ENCODE measurements at places on chromosomes 3 and 15.

GRCh38 chr3:65170390-65171042 is 482.7 kb upstream of the ADAMTS9 start:
- DNase-seq = no peak

DNA sequence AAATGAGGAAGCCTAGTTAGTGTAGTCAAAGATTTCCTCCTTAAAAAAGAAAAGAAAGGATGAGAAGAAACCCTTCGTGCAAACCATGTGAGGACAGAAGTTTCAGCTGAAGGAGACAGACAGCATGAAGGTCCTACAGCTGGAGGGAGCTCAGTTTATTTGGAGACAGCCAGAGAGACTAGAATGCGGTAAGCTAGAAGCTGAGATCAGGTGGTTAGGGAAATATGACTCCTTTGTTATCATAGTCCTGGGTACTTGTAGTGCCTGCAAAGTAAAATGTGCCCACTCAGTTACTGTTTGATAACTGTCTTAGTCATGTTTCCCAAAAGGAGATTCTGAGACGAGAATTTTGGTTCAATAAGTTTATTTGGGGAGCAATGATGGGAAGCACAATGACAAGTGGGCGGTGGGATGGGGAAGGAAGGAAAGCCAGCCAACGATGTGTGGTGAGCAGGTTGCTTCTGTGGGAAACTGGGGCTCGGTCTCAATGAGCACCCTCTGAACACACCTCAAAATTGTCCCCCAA is 178.8 kb upstream of the SNTN start:
- no peak for DNase-seq

DNA sequence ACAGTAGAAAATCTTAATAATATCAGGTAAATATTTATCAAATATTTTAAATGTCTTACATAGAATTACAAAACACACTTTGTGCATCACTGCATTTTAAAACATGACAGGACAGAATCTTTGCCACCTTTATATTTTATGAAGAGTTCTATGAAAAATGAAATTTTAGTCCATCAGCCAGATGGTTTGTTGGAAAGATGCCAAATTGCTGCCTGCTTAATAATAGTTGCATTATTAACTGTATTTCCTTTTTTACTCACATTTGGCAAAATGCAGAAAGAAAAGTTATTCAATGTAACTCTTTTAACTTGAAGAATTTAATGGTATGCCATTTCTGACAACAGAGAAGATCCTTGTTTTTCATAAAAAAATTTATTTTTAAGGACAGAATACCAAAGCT is 1271.6 kb downstream of the NSUN3 start:
- no peak for DNase-seq

- DNase-seq = no peak
Observed at GRCh38 chr3:103672346-103672745, 1237.5 kb downstream of the ZPLD1 start.

- DNase-seq = no peak
Observed at GRCh38 chr15:89899295-89899945, 5.6 kb upstream of the AP3S2 start.

- no peak for DNase-seq
Observed at GRCh38 chr15:101187820-101188636, 63.8 kb downstream of the CHSY1 start.

DNA sequence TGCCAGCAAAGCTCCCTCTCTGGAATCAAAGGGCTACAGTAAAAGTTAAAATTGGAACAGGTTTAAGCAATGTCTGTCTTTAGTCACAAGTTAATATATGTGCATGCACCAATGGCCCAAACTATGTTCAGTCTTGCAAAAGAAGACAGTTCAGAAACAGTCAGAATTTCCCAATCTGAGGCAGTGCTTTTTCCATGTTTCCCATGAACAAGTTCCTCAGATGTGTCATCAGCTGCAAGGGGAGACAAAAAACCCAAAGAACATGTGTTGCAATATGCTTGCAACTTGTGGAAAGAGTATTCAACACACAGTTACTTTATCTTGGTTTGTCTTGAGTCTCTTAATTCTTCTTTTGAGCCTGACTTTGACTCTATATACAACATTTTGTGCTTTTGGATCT is 148.4 kb downstream of the USP13 start:
- DNase-seq = no peak

DNA sequence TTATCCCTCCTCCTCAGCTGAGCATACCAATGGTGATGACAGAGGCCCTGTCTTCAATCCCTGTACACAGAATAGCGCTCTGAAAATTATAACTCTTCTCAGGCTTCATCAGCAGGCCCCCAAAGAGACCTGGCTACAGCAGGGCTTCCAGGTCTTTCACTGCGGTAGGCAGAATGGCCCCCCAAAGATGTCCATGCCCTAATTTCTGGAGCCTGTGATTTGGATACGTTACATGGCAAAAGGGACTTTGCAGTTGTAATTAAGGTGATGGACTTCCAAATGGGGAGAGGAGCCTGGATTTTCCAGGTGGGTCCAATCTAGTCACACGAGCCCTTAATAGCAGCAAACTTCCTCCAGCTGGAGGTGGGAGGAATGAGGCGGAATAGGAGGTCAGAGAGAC is 221.8 kb upstream of the CTDSPL start:
- no peak for DNase-seq

DNA sequence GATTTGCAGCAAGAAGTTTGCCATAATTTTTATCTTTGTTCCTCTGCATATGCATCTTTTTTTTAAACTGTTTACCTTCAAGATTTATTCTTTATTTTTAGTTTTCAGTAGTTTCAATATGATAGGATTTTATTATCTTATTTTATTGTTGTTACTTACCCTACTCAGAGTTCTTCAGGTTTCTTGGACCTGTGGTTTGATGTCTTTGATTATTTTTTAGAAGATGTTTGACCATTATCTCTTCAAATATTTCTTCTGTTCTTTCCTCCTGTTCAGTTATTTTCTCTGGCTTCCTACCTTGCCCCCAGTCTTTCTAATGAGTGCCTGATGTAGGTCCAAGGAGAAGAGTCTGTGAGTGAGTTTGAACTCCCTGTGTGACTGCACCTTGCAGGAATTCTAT is 137.7 kb downstream of the FILIP1L start:
- no peak for DNase-seq

DNA sequence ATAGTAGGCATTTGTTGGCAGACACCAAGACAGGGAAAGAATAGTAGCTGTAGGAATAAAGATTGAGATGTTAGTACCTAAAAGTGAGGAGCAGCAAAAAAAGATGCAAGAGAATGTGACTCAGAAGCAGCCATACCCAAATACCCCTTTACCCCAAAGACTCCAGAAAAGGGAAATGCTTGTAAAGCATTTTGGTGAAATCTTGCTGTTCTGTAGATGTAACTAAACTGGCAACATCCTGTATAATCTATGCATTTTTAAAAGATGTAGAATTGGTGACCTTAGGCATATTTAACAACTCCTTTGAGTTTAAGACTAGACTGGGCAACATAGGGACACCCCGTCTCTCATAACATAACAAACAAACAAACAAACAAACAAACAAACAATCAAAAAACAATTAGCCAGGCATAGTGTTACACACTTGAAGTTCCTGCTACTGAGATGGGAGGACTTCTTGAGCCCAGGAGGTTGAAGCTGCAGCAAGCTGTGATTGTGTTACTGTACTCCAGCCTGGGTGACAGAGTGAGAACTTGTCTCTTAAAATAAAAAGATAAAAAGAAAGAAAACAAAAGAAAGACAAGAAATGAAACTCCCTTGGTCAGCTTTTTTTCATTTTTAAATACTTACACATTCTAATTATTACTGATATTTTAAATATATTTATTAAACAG is 361.5 kb upstream of the KCNH8 start:
- DNase-seq = no peak

- no peak for DNase-seq
Observed at GRCh38 chr3:59708202-59708601, 658.4 kb upstream of the CFAP20DC start.

Data from neuronal stem cell (in vitro differentiated cells).